ENCODE measurements at places on chromosomes 1 and 21. TPM values are rescaled to one million over a fixed set of nuclear protein-coding genes. Genes with fewer than 3 reads are reported as not detected.

DNA sequence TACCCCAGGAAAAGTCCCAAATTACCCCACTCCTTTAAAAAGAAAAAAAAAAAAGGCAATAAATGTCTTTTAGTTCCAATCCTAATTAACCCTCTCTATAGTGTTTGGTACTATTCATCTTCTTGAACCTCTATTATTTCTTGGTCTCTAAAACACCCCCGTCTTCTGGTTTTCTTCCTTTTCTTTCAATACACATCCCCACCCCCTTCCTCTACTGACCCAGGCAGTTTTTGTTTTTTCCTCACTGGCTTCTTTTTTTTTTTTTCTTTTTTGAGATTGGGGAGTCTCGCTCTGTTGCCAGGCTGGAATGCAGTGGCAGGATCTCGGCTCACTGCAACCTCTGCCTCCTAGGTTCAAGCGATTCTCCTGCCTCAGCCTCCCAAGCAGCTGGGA lies 26.1 kb downstream of the EGLN1 start:
- no peak overlapping the region for H3K27ac ChIP-seq
- no peak for DNase-seq
- no peaks in the 10 kb centered on the region for H3K27me3 ChIP-seq
- H3K4me1 ChIP-seq: peaks cover 4% of the 10 kb centered on the region

GRCh38 chr1:34762474-34763141 lies 3.1 kb downstream of the GJB4 start:
- no peak for DNase-seq
- no peaks in the 10 kb centered on the region for H3K4me1 ChIP-seq
- no peaks in the 10 kb centered on the region for H3K27me3 ChIP-seq
- no peak overlapping the region for H3K27ac ChIP-seq
- no peaks in the 10 kb centered on the region for H3K36me3 ChIP-seq

GRCh38 chr1:55504306-55504731 lies 289.2 kb upstream of the USP24 start:
- no peaks in the 10 kb centered on the region for H3K36me3 ChIP-seq
- H3K27me3 ChIP-seq: no peaks in the 10 kb centered on the region
- no peak for DNase-seq
- no peak overlapping the region for H3K27ac ChIP-seq

GRCh38 chr1:29728703-29729102 lies 492.4 kb downstream of the PTPRU start:
- no peak for DNase-seq
- no peaks in the 10 kb centered on the region for H3K27me3 ChIP-seq
- no peaks in the 10 kb centered on the region for H3K4me1 ChIP-seq
- H3K4me3 ChIP-seq: no peak overlapping the region
- no peaks in the 10 kb centered on the region for H3K36me3 ChIP-seq

- no peak overlapping the region for H3K4me3 ChIP-seq
- no peaks in the 10 kb centered on the region for H3K4me1 ChIP-seq
- DNase-seq: no peak
These were observed 26.4 kb downstream of the OPTC start for GRCh38 chr1:203520315-203520714.

DNA sequence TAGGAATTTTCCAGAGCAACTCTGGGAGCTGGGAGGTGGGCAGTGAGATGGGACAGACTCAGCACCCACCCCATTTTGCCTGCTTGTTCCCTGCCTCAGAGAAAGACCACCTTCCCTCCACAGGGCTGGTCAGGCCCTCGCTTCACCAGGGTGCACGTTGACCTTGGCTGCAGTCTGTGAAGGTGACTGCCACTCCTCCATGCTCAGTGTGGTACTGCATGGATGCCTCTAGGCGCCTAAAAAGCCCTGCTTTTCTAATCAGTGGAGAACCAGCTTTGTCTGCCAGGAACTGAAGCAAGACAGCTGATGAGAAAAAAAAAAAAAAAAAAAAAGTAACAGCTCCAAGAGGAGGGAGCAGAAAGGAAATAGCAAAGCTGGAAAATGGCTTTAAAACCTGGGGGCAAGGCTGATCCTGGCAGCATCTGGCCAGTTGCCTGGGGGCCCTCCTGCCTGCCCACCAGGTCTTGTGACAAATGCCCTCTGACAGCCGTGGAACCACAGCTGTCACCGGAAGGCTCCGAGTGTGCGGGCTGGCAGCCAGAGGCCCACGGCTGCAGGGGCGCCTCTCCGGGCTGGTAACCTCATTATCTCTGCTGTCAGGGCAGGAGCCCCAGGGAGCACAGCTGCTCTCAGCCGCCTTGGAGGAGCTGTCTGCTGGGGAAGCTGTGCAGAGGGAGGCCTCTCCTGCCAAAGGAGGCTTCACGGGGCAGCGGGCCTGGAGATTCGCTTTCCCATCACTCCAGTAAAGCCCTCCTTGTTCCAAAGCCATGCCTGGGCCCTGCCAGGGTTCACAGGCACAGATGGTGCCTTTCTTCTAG lies 13.7 kb downstream of the KIAA1614 start:
- no peak for DNase-seq
- H3K27ac ChIP-seq: no peak overlapping the region
- no peaks in the 10 kb centered on the region for H3K4me1 ChIP-seq
- H3K4me3 ChIP-seq: no peak overlapping the region
- no peaks in the 10 kb centered on the region for H3K36me3 ChIP-seq

DNA sequence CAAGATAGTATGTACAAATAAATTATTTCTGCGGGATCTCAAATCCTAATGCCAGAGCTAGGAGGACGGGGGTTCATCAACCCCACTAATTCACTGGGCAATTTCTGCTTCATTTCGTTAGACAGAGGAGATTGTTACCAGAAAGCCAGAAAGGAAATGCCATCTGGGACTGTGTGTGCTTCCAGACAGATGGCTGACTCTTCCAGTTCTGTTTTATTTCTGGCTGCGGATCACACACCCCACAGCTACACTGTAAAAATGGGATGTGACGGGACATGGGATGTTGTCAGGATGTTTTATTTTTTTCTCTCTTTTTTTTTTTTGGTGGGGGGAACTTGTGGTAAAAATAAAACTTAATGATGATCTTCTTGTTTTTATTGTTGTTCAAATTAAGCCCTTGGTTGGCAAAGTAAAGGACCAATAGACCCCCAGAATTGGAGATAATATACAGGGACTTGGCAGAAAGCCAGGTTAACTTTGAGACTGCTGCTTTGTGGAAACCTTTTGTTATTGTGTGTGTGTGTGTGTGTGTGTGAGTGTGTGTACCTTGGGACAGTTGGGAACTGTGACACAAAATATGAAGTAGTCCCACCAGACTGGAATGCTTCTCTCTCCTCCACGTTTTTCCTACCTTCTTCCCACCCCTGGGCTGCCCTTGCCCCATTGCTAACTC lies 114.5 kb downstream of the NUF2 start:
- H3K36me3 ChIP-seq: no peaks in the 10 kb centered on the region
- no peaks in the 10 kb centered on the region for H3K27me3 ChIP-seq
- no peak for DNase-seq
- H3K4me1 ChIP-seq: no peaks in the 10 kb centered on the region
- H3K4me3 ChIP-seq: no peak overlapping the region

The DIO1 gene
- not detected for total RNA-seq

The CD53 gene
- 237 TPM for total RNA-seq

Data from naive thymus-derived CD4-positive, alpha-beta T cell (primary cell).